ENCODE measurements at places on chromosomes 7 and 10.

- DNase-seq = no peak
Observed at GRCh38 chr10:101052285-101052684, 9.5 kb upstream of the KAZALD1 start.

GRCh38 chr10:50651808-50652207 lies 28.1 kb upstream of the SGMS1 start:
- DNase-seq = no peak

- no peak for DNase-seq
Observed at GRCh38 chr7:143337216-143337615, 21.3 kb downstream of the CLCN1 start.

DNA sequence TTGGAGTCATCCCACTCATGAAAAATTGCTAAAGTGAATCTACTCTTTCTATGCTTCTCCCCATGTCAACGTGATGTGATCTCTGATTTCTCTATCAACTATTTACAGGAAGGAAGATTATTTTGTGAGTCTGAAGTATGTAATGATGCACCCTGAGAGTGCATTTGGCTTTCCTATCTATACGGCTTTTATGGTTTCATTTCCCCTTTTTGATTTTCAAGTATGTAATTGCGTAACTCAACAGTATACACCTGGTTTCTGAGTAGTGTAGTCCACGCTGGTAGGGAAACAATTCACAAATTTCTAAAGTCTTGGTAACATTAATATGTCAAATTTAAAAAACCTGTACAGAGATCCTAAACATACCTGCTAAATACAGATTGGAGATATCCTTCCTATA lies 194.7 kb upstream of the SEMA3A start:
- DNase-seq = no peak

DNA sequence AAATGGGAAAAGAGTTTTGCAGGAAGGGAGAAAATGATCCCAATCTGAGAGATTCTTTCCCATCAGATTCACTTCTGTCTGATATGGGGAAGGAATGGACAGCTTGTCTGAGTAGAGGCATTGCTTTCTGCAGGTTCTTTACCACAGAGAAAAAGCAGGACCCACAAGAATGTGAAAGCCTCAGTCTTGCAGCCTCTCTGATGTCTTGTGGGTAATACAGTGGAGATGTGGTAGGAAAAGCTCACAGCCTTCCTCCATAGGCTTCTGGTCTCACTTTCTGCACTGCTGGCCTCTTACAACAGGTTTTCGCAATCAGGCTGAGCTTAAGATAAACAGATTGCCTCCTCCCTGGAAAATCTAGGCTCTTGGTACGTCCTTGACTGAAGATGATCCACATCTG lies 551 bp downstream of the IFIT1 start:
- DNase-seq = no peak

GRCh38 chr10:51770709-51771108 lies 71.3 kb upstream of the CSTF2T start:
- DNase-seq = no peak

GRCh38 chr7:114631249-114631822 lies 216.7 kb downstream of the FOXP2 start:
- no peak for DNase-seq

DNA sequence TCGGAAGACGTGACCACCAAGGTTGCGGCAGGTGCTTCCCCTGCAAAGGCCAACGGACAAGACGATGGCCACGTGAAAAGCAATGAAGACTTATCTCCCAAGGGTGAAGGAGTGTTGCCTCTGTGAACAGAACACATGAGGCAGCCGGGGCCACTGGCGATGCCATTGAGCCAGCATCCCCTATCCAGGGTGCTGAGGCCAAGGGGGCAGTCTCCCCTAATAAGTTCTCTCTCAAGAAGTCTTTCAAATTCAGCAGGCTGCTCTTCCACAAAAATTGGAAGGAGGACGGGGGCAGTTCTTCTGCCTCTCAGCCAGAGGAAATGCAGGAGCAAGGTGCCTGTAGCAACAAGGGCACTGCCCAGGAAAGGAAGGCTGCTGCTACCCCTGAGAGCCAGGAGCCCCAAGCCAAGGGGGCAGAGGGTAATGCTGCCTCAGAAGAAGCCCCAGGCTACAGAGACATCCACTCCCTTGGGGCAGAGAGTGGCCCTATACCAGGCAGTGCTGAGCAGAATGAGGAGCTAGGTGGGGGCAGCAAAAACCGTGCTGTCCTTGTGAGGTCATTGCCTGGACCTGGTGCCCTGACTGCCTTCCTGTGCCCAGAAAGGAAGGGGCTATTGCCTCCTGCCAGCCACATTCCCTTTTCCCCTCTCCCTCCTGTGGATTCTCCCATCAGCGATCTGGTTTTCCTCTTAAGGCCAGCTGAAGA lies 17.3 kb downstream of the NT5C2 start:
- no peak for DNase-seq

DNA sequence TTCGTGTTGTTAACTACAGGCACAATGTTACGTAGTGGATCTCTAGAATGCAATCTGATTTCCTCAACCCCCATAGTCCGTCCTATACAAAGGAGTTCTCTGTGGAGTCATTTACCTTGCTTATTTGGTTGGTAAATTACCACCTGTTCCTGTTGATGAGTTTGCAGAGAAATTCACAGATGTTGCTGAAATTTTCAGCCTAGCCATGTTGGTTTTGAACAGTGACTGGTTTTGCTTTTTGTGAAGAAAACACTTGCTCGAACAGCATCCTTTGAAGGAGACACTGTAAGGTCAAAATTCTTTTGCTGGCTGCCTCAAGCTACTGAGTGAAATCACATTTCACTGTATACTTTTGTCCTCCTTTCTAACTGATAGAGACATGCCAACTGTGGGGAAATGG lies 15.4 kb upstream of the PRKCQ start:
- DNase-seq = no peak

GRCh38 chr7:28203508-28204240 lies 23.1 kb upstream of the JAZF1 start:
- no peak for DNase-seq

- no peak for DNase-seq
Observed at GRCh38 chr10:49174261-49174925, 13.8 kb downstream of the TMEM273 start.

- no peak for DNase-seq
Observed at GRCh38 chr10:133038036-133038823, 49.5 kb upstream of the ADGRA1 start.

DNA sequence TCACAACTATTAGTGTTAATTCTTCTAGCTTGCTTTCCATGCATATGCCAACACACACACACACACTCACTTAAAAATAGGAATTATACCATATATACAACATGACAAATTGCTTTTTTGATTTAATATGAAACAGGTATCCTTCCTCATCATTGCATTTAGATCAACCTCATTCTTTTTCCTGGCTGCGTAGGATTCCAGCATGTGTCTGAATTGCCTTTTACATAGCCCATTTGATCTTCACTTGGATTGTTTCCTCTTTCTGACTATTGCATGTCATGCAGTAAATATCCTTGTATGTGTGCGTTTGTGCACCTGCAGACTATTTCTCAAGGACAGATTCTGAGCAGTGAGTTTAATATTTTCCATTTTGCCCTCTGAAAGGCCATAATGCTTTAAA lies 28.2 kb downstream of the TACR2 start:
- DNase-seq = no peak

DNA sequence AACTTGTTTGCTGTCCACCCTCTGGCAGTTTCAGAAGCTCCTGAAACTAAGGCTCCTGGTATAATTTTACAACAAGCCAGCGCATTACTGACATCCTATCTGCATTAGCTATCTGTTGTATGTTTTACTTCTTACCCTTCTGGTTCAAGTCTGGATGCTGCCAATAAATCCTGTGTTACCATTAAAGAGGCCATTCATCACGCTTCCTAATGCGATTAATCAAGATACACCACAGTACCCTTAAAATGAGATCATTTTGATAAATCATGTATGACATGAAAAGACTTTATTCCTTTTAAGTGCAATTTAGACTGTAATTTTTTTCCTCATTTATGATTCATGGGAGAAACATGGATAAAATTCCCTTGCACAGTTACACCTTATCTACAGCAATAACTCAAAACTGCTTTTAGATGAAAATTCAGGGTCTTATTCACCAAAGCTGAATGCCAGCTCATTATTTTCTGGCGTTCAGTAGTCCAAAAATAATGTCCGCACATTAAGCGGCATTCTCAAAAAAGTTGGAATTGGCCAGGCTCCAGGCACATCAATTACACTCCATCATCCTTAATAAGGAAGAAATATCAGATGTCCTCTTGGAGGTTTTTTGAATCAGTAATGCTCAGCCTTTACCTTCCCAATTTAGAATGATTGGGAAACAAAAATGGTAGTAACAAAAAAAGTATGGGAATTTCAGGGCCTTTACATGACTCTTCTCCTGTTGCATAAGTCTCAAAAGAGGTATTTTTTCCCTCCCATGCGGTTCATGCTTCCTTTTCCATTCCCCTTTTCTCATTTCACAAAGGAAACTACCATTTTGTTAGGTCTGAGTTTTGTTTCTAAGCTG lies 878.5 kb downstream of the LRMDA start:
- DNase-seq = no peak

- DNase-seq = no peak
Observed at GRCh38 chr10:89419548-89419947, 5.2 kb downstream of the IFIT5 start.

DNA sequence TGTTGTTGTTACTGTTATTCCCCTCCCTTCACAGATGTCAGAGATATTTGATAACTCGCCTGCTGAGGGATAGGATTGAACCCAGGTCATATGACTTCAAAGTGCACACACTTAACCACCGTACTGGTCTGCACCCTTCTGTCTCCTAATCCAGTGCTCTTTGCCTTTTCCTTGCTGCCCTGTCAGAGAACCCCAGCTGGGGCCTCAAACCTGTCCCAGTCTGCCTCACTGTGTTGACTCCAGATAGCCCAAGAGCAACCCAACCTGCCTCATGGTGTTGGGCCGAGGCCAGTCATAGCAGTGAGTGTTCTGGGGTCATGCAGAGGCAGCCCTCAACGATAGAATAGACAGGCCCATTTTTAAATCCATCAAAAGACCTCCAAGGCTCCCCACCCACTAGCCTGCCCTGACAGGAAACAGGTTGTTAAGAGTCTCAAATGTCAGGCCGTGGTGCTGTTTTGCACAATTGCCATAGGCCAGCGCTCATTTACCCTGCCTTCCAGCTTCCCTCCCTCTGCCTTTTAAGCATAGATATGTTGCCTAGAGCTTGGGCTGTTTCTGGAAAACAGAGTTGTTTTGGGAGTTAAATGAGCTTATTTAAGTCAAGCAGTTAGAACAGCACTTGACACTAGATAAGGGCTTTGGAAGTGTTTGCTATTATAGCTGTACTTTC lies 37.0 kb upstream of the PDCD4 start:
- no peak for DNase-seq

- no peak for DNase-seq
Observed at GRCh38 chr10:45076891-45077290, 76.2 kb downstream of the ZNF22 start.

- no peak for DNase-seq
Observed at GRCh38 chr7:92768501-92769393, 67.6 kb downstream of the CDK6 start.

GRCh38 chr10:71251319-71251718 lies 38.9 kb downstream of the UNC5B start:
- no peak for DNase-seq

DNA sequence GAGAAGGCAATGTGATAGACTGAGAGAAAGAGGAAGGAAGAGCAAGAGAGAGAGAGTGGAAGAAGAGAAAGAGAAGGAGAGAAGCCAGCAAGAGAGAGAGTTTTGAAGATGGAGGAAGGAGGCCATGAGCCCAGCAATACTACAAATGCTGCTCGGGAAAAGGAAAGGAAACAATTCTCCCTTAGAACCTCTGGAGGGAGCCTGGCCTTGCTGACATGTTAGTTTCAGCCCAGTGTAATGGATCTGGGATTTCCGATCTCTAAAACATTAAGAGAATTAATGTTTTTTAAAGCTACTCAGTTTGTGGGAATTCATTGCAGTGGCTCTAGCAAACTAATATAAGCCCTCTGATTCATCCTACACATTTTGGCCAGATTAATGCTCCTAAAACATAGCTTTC lies 206.8 kb upstream of the MTPN start:
- no peak for DNase-seq

DNA sequence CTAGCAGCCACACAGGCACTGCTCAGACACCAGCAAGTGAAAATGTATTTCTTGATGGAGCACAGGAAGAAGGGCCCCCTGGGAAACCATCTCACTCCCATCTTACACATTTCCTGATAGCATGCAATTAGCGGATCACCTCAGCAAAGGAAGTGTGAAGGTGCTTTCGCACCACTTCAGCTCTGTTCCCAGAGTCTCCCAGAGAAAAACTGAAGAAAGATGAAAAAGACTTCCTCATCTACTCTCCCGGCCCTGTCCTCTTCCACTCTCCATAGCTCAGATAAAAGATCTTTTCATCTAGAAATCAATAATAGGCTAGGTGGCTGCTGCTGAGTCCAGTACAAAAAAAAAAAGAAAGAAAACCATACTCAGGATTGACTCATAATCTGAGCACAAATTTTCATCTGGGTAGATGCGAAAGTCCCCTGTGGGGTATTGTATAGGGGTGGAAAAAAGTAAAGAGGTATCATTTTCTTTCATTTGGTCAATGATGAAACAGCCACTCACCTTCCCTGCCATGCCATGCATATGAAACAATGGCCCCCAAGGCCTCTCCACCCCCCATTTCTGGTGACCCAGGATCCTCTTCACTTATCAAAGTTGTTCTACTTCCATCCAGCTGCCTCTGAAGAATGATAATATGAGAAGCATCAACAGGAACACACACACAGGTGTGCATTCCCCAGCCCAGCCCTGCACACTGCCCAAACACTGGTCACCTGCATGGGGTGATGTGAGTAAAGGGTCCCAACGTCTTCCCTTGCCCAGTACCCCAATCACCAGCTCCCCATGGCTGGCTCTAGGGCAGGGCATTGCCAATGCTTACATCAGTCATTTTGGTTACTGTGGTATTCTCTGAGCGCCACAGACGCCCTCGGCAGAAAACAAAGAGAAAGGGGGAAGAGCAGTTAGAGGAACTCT lies 48.8 kb upstream of the DGKI start:
- no peak for DNase-seq

GRCh38 chr7:134678115-134678514 lies 31.5 kb downstream of the BPGM start:
- no peak for DNase-seq

DNA sequence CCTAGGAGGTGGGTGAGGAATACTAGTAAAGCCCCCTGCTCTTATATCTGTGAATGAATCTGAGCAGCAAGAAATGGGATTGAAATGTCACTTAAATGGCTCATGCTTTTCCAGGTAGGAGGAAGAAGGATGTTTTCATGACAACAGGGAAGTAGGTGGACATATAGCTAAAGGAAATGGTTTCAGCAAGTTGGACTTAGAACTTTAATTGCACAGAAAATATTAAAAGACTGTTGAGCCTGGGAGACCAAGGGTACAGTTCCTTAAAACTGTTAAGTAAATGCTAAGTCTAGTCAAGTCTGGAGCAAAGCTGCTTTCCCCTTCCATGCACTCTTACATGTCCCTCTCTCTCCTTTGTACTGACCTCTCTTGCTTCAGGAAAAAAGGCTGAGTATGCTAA lies 301.3 kb downstream of the HGF start:
- DNase-seq = no peak

- DNase-seq = no peak
Observed at GRCh38 chr10:71390461-71390835, 6.3 kb upstream of the CDH23 start.

All from activated T-cell treated with anti-CD3 and anti-CD28 coated beads for 1 hour (primary cell).